ENCODE measurements at places on chromosomes 3 and 15.
A peak's percentile ranks its signal among the peaks of the same experiment; 100 is the strongest.

- no peak for DNase-seq
Measured at GRCh38 chr3:9183011-9183410, 66.4 kb downstream of the SRGAP3 start.

GRCh38 chr15:33107950-33108349 is 86.6 kb downstream of the FMN1 start:
- DNase-seq, result no peak

GRCh38 chr15:31217067-31217466 is 109.6 kb upstream of the KLF13 start:
- no peak for DNase-seq

GRCh38 chr3:8542190-8543135 is 40.8 kb downstream of the LMCD1 start:
- no peak for DNase-seq

GRCh38 chr3:157157836-157158235 is 2.1 kb downstream of the CCNL1 start:
- no peak for DNase-seq

DNA sequence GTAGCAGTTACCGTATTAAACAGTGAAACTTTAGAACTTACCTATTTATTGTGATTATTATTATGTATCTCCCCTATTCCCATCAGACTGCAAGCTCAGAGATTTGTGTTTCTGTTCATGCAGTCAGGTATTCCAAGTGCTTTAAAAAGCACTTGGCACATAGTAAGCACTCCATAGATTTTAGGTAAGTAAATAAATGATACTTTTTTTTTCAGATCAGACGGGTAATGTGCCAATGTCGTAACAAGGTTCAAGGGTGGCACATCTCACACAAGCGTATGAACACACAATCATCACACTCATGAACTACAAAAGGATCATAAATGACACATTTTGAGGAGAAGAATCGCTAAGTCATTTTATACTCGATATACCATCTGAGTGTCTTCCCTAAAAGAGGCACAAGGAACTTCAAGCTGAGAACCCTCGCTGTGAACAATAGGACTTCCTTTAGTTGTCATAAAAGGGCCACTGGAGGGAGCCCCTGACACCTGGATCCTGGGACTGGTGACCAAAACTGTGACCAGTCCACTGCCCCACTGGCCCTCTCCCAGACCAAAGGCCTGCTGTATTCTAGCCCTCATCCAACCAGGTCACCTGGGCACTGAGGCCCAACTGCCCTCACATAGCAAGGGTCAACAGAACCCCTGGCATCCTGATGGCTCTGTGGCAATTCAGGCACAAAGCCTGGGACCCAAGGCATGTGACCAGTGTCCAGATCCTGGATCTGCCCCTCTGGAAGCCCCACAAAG is 32.1 kb downstream of the KIF9 start:
- peak; percentile 10 for DNase-seq

- no peak for DNase-seq
Measured at GRCh38 chr3:181066143-181067087, 76.9 kb upstream of the DNAJC19 start.

DNA sequence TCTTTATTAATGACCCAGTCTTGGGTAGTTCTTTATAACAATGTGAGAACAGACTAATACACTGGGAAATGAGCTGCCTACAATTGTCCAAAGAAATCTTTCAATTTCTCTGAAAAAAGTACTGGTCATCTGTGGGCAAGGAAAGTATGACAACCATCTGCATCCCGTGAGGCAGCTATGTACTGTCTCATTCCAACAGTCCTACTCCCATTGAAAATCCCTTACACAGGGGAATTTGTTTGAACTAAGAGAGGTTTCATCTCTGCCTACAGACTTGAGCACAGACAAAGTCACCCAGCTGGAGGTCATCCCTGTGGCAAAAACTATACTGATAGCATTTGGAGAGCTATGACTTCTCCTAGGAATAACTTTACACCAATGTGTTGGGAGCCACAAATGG is 27.1 kb downstream of the SHC4 start:
- no peak for DNase-seq

- DNase-seq, result peak; percentile 11
Measured at GRCh38 chr3:189137416-189137815, 34.4 kb upstream of the TPRG1 start.

- no peak for DNase-seq
Measured at GRCh38 chr3:45574067-45574494, 20.5 kb upstream of the LIMD1 start.

GRCh38 chr3:24502690-24503089 is 8.0 kb upstream of the THRB start:
- no peak for DNase-seq

DNA sequence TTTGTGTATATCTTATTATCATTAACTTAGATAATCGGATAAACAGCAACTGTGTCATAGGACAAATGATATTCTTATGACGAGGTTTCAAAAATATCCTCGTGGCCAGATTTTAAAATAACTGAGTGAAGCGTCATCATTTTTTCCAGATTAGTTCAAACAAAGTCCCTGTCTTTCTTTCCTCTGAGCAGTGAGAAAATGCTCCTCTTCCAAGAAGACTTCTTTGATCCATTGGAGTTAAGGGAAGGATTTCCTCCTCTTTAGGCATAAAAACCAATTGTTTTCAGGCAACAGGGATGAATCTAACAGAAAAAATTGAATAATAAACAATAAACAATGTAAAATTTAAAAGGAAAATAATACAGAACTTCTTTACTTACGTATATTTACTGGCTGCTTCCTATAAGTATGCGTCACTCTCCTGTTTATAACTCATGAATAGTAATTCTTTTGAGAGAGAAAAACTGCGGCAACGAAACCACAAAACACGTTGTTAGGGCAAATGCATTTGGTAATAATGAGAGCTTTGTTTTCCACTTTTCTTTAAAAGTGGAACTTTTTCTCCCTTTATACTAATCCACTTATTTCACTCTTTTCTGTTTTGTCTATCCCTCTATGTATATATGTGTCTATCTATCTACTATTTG is 419.4 kb upstream of the ONECUT1 start:
- no peak for DNase-seq

DNA sequence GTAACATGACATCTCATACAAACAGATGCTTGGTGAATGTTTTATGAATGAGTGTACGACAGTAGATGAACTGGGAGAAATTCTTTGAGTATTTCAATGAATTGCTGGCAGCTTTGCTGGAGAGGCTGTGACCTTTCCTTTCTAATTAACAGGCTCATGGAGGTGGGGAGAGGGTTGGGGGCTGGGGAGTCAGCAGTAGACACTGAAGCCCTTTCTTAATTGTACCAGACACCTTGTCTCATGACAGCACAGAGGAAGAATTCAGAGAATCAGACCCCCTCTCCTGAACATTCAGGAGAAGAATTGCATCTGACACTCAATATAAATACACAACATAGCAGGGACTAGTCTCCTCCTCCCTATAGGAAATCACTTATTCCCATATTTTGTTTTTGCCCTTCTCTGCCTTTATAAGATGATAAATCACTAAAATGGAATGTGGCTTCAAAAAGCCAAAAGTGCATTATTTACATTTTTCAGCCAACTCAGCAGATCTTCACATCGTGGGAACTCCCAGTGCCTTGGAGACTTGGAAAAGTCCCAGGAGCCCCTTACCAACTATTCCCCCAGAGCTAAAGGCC is 66.2 kb upstream of the TPM1 start:
- DNase-seq, result no peak

- DNase-seq, result no peak
Measured at GRCh38 chr15:68621535-68621934, 42.7 kb downstream of the CORO2B start.

DNA sequence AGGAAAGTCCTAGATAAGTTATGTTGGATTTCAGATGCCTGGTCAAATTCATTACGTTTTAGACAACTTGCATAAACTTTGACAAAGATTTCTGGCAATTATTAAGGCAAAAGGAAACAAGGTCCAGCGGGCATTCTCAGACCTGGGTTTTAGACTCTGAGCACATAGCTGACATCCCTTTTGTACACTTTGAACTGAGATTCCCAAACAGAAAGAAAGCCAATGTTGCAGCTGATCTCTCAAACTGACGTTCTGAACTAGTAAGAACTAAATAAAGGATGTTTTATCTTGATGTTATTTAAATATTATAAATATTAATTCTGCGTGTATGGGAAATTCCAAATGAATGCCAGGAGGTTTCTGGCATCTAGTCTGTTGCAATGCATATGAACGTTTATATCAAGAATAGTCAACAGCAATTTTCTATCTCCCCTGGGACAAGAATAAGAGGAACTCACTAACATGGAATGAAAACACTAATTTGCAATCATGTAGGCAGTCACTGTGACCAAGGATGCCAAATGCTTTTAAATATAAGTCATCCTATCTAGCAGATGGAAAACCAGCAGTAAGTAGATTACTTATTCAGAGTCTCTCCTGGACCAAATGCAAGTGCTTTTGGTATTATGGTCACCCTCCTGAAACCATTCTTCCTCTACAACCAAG is 202.1 kb downstream of the GREM1 start:
- DNase-seq, result no peak

DNA sequence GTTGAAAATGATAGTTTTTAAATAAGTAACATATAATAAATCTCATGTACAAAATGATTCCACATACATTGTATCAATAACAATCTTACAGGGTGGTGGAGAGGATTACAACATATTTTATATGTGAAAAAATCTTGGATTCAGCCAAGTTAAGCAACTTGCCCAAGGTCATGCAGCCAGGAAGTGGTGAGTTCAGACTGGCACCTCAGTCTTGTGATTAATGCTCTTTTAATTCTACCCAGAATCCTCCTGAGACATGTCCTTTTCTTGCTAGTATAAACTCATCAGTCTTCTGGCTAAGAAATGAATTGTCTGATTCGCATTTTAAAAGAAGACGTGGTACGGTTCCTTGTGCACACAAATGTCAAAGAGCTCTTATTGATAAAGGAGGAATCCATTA is 4.5 kb upstream of the MYRIP start:
- DNase-seq, result no peak

- DNase-seq, result no peak
Measured at GRCh38 chr15:101128221-101129015, 123.4 kb downstream of the CHSY1 start.

DNA sequence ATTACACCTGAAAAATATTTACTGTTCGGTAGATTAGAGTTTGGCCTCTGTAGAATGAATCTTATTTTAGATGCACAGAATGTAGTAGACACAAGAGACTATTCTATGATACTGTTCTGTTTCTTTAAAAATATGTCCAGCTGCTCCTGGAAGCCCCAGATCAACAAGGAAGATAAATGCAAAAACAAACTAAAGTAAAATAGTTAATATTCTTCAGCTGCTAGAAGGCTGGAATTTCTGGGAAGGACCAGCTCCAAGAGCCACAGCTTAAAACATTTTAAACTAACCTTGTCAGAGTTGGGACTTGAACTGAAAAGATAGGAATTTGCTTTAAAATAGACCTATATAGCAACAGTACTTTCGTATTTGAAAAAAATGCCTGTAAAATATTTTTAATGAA is 277.9 kb downstream of the PTPRG start:
- DNase-seq, result no peak

- no peak for DNase-seq
Measured at GRCh38 chr3:152738656-152739055, 96.3 kb upstream of the P2RY1 start.

GRCh38 chr3:72385167-72385566 is 463.1 kb downstream of the SHQ1 start:
- DNase-seq, result no peak

- DNase-seq, result no peak
Measured at GRCh38 chr3:99783011-99783573, 34.6 kb upstream of the CMSS1 start.

GRCh38 chr15:92184679-92185230 is 208.9 kb upstream of the ST8SIA2 start:
- no peak for DNase-seq

- DNase-seq, result no peak
Measured at GRCh38 chr3:157101486-157101885, 58.5 kb downstream of the CCNL1 start.

DNA sequence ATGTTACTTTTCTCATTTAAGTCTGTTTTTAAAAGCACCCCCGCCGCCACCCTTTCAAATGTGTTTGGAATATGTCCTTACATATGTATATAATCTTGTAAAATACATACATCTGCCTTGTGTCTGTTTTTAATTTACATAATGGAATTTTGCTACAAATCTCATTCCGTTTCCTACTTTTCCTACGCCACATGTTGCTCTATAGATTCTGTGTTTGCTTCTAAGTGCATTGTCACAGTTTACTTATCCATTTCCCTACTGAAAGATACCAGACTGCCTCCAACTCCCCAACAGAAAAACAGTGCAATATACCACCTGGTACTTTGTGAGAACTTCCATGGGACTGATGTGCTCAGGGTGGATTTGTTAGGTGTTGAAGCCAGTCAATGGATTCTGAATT is 70.2 kb downstream of the ABHD5 start:
- no peak for DNase-seq

GRCh38 chr3:147191795-147192385 is 214.5 kb downstream of the ZIC4 start:
- DNase-seq, result no peak

GRCh38 chr15:77287385-77287784 is 132.5 kb downstream of the PEAK1 start:
- DNase-seq, result no peak

DNA sequence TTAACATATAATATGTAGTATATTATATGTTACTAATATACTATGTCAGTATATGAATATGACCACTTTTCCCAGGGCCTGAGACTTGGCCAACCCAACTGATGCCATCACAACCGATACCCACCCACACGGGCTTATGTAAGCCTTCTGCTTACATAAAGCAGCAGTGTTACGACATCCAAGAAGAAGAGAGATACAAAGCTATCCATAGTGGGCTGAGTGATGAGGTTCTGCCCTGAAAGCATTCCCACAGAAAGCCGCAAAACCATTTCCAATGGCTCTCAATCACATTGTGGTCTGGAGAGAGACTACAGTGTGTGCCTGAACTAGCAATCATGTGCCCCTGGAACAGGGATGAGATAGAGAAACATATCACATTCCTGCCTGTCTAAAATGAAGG is 177.9 kb downstream of the PLOD2 start:
- no peak for DNase-seq

DNA sequence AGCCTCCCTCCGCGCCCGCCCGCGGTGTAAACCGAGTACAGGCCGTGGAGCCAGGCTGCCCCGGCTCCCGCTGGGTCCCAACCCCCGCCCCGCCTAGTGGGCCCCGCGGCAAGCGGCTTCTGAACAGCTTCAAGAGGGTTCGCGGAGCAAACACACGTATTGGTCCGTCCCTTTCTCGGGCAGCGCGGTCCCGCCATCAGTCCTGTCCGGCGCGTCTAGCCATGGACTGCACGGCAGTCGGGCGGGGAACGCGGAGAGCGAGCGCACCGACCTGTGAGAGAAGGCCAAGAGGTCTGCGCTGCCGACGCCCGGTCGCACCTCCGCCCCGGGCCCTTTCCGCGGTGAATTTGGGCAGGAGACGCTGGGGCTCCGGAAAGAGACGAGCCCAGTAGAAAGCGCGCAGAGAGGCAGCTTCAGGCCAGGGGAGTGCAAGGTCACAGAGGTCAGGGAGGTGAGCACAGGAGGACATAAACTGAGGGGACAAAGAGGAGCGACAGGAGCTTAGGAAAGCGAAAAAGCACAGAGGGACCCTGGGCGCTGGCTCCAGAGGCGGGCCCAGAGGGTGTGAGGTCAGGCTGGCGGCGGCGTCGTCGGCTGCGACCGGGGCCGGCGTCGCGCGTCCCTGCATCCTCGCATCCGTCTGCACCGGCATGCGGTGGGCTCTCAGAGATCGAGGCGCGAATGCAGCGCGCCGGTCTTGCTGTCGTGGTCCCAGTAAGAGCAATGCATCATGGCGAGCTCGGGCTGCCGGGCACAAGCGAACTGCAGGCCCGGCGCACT is 1.8 kb downstream of the FOXL2 start:
- no peak for DNase-seq

All from NCI-H1417 (cell line).